ENCODE measurements at places on chromosomes 2 and 18.
A peak's percentile ranks its signal among the peaks of the same experiment; 100 is the strongest.

- no peak for DNase-seq
Observed at GRCh38 chr2:135650721-135651120, 90.9 kb upstream of the UBXN4 start.

DNA sequence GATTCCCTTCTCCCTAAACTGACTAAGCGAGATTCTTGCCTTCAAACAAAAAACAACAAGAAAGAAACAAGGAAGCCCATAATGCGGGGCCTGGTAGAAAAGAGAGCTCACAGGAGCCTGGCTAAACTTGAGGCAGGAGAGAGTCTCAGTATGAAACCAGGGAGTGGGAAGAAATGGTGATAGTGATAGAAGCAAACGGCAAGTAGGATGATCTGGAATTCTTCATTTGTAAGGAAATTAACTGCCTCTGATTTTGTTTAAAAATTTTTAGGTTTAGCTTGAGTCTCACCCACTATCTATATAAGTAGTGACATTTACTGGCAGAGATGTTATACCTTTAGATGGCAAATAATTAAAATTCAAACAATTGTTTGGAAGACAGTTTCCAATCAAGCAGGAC is 1356.5 kb upstream of the LRRTM1 start:
- no peak for DNase-seq

DNA sequence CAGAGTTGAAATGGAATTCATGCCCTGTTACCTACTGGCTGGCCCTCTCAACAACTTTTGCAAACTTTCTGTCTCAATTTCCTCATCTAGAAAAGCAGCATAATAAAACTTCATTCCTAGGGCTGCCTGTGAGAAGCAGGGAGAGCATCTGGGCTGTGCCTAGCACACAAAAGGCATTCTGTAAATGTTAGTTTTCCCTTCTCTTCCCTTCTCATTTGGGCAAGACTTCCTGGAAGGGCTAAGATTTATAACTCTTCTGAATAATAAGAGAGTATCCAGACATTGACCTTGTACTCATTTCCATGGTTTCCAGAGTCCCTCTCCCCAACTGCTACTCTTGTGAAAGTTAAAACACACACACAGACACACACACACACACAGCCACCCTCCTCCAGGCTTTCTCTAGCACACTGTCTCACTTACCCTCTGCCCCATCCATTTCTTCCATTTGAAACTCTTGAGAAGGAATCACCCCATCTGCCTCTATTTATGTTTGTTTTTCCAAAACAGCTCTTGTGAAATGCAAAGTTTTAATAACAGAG is 302.1 kb downstream of the SMAD2 start:
- no peak for DNase-seq

GRCh38 chr2:177143444-177143843 is 69.2 kb upstream of the HNRNPA3 start:
- DNase-seq = no peak

GRCh38 chr2:15890936-15891905 is 49.1 kb upstream of the MYCN start:
- no peak for DNase-seq

GRCh38 chr2:106030287-106031268 is 163.5 kb downstream of the UXS1 start:
- DNase-seq = no peak

DNA sequence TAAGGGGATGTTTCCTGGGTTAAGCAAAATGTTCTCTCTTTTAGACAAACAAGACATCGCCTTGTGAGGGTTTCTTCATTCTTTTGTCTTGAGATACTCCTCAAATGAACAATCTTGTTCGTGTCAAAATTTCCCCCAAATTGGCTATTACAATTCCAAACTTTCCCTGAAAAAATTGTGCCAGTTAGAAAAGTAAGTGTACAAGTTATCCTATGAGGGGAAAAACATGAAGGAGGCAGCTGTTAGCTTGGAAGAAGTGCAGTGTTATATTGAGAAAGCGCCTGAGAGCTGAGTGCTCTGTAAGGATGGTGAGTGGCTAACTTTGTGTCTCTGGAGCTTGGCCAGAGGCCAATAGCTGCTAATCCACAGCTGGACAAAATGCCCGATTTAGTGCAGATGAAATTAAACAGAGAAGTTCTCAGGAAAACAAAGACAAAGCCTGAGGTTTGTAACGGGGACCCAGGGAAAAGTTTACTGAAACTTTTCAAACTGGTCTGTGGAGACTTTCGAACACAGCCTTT is 14.1 kb upstream of the PLEKHH2 start:
- no peak for DNase-seq

GRCh38 chr2:52495816-52496215 is 1271.8 kb upstream of the CHAC2 start:
- DNase-seq = no peak

DNA sequence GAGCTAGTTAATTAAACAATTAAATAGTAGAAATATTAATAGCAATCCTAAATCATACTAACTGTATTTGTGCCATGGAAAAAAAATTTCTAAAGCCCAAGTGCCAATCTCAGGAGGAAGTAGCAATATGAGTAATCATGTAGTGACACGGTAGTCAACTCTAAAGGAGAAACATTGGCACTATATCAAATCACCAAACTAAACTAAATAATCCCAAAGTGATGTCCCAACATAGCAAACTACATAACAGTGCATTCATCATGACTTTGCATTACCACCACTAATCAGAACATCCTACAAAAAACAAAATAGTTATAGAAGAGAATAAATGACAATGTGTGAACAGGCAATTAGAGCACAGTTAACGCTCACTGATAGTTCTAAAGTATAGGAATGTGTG is 195.1 kb downstream of the EXOC6B start:
- DNase-seq = no peak

- DNase-seq = no peak
Observed at GRCh38 chr2:26569216-26570082, 71.7 kb downstream of the CIB4 start.

DNA sequence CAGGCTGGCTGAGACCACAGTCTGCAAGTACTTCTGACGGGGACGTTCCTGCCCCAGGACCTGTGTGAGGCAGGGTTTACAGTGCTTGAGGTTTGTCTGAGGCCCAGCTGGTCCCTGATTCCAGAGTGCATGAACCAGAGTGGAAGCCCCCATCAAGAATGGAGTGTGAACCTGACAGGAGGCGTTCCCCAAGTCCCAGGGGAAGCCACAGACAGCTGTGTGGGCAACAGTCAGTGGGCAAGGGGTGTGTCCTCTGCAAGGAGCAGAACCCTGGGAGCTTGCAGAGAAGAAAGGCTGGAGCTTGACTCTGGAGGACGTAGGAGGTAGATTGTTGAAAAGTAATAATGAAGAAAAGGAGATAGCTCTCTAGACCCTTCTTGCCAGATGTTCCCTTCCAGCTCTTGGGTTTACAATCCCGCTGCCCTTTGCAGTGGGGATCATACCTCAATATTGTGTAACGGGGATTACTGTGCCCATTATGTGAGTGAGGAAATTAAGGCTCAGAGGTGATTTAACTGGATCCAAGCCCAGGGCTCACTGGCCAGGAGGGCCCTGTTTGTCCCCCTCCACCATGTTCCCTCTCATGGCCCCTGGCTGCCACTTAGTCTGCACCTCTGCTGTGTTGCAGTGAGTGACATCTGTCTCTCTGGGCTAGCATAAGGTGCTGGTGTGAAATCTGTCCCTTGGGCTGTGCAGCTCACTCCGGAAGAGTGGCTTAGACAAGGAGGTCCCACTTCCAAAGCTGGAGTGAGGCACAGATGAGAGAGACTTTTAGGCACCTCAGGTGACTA is 6.2 kb downstream of the DBI start:
- DNase-seq = no peak

DNA sequence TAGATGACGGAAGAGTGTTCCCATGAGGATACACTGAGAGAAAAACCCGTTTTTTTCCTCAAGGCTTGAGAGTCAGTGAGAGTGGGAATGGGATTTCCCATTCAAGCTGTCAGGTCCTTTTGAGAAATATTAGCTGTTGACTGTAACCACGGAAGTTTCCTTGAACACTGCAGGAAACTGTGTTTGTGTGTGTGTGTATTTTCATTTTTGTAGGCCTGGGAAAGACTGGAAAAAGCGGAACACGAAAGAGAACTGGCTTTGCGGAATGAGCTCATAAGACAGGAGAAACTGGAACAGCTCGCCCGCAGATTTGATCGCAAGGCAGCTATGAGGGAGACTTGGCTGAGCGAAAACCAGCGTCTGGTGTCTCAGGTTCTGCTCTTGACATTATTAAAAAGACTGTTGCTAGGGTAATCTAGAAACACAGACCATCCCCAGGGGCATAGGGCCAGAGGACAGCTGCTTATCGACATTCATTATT is 98.8 kb upstream of the EML6 start:
- no peak for DNase-seq

- DNase-seq = no peak
Observed at GRCh38 chr18:48038636-48039035, 108.2 kb upstream of the SMAD2 start.

DNA sequence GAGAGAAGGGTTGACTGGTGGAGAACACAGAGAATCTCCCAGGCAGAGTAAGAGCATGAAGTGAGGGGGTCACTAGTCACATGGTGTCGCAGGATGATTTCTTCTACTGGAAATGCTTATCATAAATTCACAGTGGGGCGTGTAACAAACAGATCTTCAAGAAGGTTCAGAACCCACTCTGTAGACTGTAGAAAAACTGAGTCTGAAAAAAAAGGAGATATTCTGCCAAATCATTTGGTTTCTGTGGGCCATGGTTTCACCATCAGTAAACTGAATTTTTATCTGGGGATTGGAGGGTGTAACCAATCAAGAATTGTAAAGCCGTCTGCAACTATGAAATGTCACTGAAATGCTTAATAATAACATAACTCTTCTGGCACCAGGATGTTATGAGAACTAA is 15.0 kb downstream of the TPGS2 start:
- DNase-seq = no peak

DNA sequence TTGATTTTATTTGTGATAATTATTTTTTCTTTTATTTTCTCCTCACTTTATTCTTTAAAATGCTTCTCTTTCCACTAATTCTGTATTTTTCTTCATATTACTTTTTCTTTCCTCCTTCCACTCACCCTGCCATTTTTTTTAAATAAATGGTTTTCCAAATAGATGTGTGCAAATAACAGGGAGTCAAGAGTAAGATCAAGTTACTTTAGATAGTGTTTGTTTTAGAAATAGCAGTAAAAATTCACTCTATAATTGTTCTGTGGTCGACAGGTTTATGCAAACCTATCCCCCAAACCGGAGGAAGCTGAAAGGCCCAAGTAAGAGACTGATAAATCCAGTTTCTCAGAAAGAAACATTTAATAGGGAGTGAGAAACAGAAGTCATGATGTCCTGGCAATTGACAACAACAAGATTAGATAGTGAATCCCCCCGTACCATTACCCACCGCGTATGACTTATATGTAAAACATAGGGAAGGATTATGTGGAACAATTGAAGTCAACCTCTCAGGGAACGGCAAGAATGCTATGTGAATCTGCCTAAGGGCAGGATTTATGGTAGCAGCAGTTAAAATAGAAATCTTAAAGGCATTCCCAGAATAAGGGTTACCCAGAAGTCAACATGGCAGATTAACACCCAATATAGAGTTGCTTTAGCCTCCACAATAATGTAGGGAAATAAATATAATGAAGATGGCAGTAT is 75.5 kb downstream of the KYNU start:
- no peak for DNase-seq

DNA sequence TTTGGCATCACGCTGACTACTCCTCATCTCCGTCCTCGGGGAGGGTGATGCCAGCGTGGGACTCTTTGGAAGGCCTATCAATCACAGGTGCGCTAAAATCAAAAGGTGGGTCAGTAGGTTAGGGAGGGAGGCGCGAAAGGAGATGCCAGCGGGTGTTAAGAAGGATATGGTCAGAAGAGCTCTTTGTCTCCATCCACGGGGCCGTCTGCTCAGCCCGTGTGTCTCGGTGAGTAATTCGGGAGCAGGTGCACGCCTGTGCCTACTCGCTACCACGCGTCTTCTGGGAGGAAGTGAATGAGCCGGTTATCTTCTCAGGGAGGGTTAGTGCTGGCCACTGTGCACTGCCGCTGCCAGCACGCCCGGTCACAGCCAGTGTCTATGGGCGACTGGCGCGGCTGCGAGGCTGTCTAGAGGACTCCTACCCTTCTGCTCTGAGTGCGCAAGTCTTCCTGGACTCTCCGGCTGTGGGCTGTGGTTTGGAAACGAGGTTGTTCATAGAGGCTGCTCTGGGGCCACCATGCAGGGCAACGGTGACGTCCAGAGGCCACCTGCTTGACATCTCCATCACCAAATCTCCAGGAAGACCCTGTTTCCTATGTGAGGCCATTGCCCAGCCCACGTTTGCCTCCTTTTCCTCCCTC is 153.4 kb downstream of the MBP start:
- DNase-seq = no peak

DNA sequence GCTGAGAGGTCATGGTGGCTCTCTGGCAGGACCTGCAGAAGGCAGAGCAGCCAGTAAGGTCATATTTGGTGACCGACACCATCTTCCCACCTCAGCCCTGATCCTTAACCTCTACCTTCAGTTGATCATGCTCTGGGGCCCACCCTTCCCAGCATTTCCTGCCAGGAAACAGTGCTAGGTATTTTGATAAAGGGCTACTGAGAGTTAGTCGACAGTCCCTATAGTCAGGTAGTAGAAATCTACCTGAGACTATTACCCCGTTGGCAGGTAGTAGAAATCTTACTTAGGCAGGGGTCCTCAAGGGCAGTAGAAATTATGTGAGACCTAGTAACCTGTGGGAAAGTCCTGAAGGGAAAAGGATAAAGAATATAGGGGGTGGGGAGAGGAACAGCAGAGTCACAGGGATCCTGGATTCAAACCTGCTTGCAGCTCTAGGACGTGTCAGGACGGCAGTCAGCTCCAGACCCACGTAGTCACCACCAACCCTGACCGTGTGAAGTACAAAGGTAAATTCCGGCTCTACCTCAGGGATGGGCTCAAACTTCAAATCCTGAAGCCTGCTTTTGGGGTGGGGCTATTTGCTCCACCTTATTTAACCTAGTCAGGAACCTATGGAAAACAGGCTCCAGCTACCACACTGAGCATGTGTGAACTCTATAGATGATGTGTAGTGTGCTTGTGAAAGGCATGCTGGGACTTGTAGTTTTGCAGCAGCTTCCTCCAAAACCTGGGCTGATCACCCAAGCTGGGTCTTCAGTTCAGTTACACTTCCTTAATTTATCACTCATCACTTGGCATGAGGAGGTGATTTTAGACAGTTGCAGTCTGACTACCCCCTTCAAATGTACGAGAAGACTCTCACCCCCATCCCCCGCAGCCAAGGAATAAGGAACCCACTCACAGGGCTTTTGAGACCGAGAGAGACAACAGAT is at the start of gene DQX1:
TSS of gene DQX1 (minus strand) at position 515 of the 932 bp plus-strand sequence. CDS start at position 13, 502 bp downstream.
- peak; percentile 75 for DNase-seq

- no peak for DNase-seq
Observed at GRCh38 chr2:207328944-207329386, 163.2 kb upstream of the KLF7 start.

- no peak for DNase-seq
Observed at GRCh38 chr18:75844146-75844545, 416.6 kb upstream of the SMIM21 start.

- no peak for DNase-seq
Observed at GRCh38 chr2:152560166-152560565, 157.1 kb downstream of the PRPF40A start.

- DNase-seq = no peak
Observed at GRCh38 chr2:53826030-53826410, 33.7 kb downstream of the GPR75 start.

- DNase-seq = no peak
Observed at GRCh38 chr2:85398426-85399182, 11.6 kb downstream of the CAPG start.
